ENCODE measurements at places on chromosomes 16 and 17.
A peak's percentile ranks its signal among the peaks of the same experiment; 100 is the strongest.

- H3K4me3 ChIP-seq = no peak overlapping the region
- H3K4me1 ChIP-seq = no peaks in the 10 kb centered on the region
- no peak overlapping the region for H3K27ac ChIP-seq
- H3K27me3 ChIP-seq = no peaks in the 10 kb centered on the region
- DNase-seq = no peak
These were observed 83.8 kb downstream of the CDH11 start for GRCh38 chr16:65038100-65038499.

DNA sequence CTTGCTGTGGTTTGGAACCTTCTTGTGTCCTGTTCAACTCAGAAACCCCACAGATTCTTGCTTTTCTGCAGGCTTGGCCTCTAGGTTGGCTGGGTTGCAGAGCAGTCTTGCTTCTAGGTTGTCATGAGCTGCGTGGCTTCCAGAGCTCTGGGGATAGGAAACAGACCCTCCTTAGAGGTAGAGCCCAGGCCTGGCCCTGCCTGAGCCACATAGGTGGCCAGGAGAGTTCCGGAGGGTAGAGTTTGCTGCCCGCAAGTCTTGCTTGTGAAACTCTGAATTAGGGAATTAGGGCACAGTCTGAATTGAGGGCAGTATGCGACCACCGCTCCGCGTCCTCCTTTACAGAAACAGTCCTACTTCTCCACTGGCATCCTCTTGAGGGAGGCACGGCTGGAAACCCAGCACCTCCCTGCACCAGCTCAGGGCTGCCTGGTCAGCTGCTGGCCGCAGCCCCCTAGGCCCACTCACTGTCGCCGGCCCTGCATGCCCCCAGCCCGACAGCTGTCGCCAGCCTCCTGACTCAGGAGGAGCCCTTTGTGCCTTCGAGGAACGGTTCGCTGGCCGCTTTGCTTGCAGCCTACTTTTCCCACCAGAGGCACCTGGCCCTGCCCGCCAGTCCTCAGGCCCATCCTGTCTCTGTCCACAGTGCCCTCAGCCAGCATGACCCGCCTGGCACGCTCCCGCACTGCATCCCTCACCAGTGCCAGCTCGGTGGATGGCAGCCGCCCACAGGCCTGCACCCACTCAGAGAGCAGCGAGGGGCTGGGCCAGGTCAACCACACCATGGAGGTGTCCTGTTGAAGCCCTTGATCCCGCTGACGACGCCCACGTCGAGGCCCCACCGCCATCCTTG, 4.3 kb upstream of the SETD6 start:
- no peak overlapping the region for H3K4me3 ChIP-seq
- no peaks in the 10 kb centered on the region for H3K27me3 ChIP-seq
- peaks cover 20% of the 10 kb centered on the region for H3K4me1 ChIP-seq
- no peaks in the 10 kb centered on the region for H3K36me3 ChIP-seq
- no peak overlapping the region for H3K27ac ChIP-seq

- H3K27me3 ChIP-seq = no peaks in the 10 kb centered on the region
- no peak for DNase-seq
- H3K4me3 ChIP-seq = no peak overlapping the region
- H3K36me3 ChIP-seq = peaks cover 19% of the 10 kb centered on the region
- H3K27ac ChIP-seq = no peak overlapping the region
- no peaks in the 10 kb centered on the region for H3K4me1 ChIP-seq
These were observed 13.2 kb downstream of the NOB1 start for GRCh38 chr16:69741519-69741918.

DNA sequence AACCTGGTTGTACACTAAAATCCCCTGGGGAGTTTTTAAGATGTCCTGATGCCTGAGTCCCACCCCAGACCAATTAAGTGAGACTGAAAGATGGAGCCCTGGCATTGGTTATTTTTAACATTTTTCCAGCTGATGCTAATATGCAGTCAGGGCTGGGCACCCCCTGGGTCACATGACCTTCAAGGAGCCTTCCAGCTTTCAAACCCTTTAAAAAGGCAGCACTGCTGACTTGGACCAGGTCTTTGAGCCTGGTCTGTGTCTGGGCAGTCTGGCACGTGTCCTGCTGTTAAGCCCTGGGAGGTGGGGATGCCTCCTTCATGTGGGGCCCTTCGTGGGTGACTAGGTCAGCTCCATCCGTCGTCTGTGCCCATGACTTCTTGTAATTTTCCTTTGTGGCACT, 202.6 kb downstream of the CCDC182 start:
- no peak overlapping the region for H3K27ac ChIP-seq
- DNase-seq = no peak
- H3K4me3 ChIP-seq = no peak overlapping the region
- peaks cover 23% of the 10 kb centered on the region for H3K4me1 ChIP-seq
- H3K27me3 ChIP-seq = no peaks in the 10 kb centered on the region

DNA sequence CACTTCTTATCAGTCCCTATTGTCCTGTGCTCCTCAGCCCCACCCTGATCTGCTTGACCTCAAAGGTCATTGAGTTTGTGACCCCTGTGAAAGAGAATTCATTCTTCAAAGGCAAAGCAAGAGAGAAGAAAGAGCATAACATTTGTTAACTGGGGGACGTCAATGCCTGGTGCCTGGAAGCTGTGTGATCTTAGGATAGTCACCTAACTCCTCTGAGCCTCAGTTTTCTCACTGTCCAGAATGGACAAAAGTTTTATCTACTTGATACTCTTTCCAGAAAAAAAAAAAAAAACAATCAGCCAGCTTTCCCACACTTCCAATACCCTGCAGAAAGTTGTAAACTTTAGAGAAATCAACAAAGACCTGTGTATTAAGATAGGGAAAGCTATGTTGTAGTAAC, 173.1 kb downstream of the C16orf78 start:
- no peak overlapping the region for H3K27ac ChIP-seq
- H3K36me3 ChIP-seq = no peaks in the 10 kb centered on the region
- no peak overlapping the region for H3K4me3 ChIP-seq
- DNase-seq = no peak
- peaks cover 12% of the 10 kb centered on the region for H3K4me1 ChIP-seq

- H3K27ac ChIP-seq = no peak overlapping the region
- H3K36me3 ChIP-seq = peaks cover 16% of the 10 kb centered on the region
- DNase-seq = no peak
- no peaks in the 10 kb centered on the region for H3K27me3 ChIP-seq
- no peaks in the 10 kb centered on the region for H3K4me1 ChIP-seq
These were observed 15.3 kb upstream of the TRIM37 start for GRCh38 chr17:59121901-59122480.

- H3K4me1 ChIP-seq = peaks cover 11% of the 10 kb centered on the region
- no peak for DNase-seq
- H3K4me3 ChIP-seq = no peak overlapping the region
- H3K27ac ChIP-seq = no peak overlapping the region
- H3K27me3 ChIP-seq = no peaks in the 10 kb centered on the region
These were observed 4.3 kb upstream of the SMARCE1 start for GRCh38 chr17:40651939-40652338.

DNA sequence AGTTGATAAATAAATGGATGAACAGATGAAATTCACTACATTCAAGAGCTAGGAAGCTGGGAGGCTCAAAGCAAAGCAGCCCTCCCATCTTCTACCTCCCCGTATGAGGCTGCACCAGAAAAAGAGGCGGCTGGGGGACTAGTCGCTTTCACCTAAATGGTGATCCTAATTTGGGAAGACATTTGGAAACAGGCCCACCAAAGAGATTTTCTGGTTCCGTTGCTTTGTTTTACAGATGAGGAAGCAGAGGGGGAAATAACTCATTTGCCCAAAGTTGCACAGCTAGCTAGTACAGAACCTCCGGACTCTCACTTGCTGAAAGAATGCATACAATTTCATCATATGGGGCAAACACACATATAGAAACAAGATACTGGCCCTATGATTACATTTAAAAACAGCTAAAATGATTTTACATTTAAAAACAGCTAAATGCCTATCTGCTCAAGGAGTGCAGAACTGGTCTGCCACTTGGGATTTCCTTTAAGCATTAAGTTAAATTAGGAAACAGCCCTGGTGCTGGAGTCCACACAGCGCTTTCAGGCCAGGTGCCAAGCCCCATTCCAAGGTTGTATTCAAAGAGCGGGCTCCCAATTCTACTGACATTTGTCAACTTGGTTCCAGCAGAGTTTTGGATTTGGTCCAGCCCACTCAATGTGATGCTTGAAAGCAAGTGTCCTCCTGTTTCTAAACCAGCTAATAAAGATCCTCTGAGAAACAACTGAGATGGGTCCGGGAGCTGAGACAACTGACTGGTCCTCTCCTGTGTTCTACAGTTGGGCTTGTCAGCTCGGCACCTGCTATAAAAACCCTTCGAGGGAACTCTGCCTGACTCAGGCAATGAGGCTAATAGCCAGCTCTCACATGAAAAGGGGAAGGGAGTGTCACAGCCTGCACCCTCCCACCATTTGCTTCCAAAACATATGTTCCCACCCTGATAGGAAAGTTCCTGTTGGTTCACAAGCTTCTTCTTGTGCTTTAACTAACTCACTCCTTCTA, 11.7 kb downstream of the ERN1 start:
- no peaks in the 10 kb centered on the region for H3K36me3 ChIP-seq
- DNase-seq = peak; percentile 89

Measured in common myeloid progenitor, CD34-positive (primary cell).